ENCODE measurements at places on chromosomes 5 and 9.

DNA sequence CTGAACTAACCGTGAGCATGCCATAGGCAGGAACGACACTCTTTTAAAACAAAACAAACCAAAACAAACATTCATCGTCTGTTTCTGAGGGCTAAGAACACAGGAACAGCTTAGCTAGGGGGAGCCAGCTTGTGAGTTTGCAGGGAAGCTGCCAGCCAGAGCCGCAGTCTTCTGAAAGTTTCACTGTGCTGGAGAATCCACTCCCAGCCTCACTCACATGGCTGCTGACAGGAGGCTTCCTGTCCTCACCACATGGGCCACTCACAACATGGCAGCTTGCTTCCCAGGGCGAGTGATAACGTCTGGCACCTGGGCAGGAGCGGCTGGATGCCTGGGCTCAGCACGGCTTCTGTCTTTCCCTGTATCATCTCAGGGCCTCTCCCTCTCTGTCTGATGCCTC is 275.2 kb downstream of the MSX2 start:
- no peak for DNase-seq

- no peak for DNase-seq
These were observed 21.1 kb downstream of the AP3B1 start for GRCh38 chr5:78273436-78273835.

DNA sequence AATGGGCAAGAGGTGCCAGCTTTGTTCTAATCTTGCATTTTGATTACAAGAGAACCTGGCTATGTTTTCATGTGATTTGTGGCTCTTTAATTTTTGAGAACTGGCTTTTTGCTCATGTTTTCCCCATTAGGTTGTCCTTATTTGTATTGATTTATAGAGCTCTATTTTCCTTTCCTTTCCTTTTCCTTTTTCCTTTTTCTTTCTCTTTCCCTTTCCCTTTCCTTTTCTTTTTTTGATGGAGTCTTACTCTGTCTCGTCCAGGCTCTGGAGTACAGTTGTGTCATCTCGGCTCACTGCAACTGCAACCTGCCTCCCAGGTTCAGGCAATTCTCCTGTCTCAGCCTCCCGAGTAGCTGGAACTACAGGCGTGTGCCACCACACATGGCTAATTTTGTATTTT is 55.5 kb downstream of the GPBP1 start:
- DNase-seq: no peak

GRCh38 chr5:22910523-22910922 is 57.4 kb upstream of the CDH12 start:
- DNase-seq: no peak

DNA sequence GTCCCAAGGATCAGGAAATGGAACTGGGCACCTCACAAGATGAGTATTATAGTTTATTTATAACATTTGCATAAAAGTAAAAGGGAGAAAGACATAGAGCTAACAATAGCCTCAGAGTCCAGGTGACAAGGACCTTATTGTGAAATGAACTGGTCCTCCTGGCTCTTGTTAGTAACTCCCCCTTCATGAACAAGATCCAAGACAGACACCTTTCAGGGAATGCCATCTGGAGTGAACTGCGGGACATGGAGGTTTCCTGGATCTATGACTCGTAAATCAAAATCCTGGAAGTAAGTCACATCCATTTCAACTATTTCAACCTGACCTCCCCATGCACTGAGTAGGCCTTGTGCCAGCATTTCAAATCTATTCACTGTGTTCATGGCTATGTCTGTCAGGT is 129.5 kb upstream of the GAS1 start:
- no peak for DNase-seq

GRCh38 chr9:84301851-84302250 is 38.7 kb downstream of the SLC28A3 start:
- DNase-seq: no peak

- no peak for DNase-seq
These were observed 348.4 kb upstream of the FTMT start for GRCh38 chr5:121503111-121503840.

DNA sequence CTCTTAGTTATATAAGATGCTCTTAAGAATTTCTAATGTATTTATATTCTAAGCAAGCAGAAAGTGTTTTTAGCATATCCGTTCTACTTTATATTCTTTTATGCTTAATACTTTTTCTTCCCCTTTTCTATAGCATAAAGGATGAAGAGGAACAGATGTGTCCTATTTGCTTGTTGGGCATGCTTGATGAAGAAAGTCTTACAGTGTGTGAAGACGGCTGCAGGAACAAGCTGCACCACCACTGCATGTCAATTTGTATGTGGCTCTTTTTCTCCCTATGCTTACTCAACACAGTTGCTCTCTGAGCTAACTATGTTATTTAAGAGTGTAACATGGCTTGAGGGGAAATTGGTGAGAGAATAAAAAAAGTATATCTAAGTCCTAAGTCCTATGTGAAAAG is 37.6 kb upstream of the SETD9 start:
- no peak for DNase-seq

GRCh38 chr5:171315386-171315891 is 6.4 kb downstream of the TLX3 start:
- no peak for DNase-seq

GRCh38 chr9:35367451-35367850 is 122.5 kb upstream of the RUSC2 start:
- peak; percentile 87 for DNase-seq

- no peak for DNase-seq
These were observed 75.2 kb downstream of the LMNB1 start for GRCh38 chr5:126852091-126852571.

DNA sequence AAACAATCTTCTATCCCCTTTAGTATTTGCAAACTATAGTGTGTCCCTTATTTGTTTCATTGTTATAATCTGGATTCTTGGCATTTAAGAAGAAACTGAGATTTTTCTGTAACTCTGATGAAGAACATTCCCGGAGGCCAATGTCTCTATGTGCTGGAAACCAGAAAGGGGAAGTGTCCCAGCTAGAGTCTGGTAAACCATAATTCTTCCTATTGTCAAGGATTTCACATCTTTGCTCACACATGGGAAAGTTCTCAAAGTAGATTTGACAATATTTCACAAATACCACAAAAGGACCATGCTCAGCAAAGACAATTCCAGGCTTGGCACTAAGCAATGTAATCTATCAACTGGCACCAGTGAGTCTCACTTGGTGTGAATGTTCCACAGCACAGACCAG is 146.8 kb downstream of the MUSK start:
- DNase-seq: no peak
